Mucosa of gallbladder (tissue), 1 donor: ENCODE measurements at places on chromosomes 11 and 22. TPM values are rescaled to one million over a fixed set of nuclear protein-coding genes. Genes with fewer than 3 reads are reported as not detected.

The IFITM2 gene
- 129 TPM for total RNA-seq

The IGLL1 gene
- not detected for total RNA-seq

The POTEH gene
- not detected for total RNA-seq

The OR5A1 gene
- not detected for total RNA-seq

The CSF2RB gene
- total RNA-seq: 5.8 TPM

The SLC37A2 gene
- 7.8 TPM for total RNA-seq

The ZNF214 gene
- total RNA-seq: 4.1 TPM

The CRKL gene
- total RNA-seq: 54.1 TPM

The GGTLC2 gene
- not detected for total RNA-seq

The TRIM22 gene
- total RNA-seq: 43.9 TPM

The FOLR2 gene
- 18.9 TPM for total RNA-seq
